Activated CD8-positive, alpha-beta T cell treated with anti-CD3 and anti-CD28 coated beads, Interleukin-2, amount 10 ng/mL, durations not matched to agents 7 days and 5 days (primary cell): ENCODE measurements at places on chromosomes 3 and 15. TPM values are rescaled to one million over a fixed set of nuclear protein-coding genes. Genes with fewer than 3 reads are reported as not detected.

- no peaks in the 10 kb centered on the region for H3K36me3 ChIP-seq
- H3K27me3 ChIP-seq = no peaks in the 10 kb centered on the region
- H3K4me3 ChIP-seq = no peak overlapping the region
Observed at GRCh38 chr15:66019368-66019767, 150.1 kb downstream of the RAB11A start.

GRCh38 chr3:59246719-59247401, 197.0 kb upstream of the CFAP20DC start:
- no peak overlapping the region for H3K27ac ChIP-seq
- no peak for DNase-seq
- no peaks in the 10 kb centered on the region for H3K27me3 ChIP-seq
- no peaks in the 10 kb centered on the region for H3K4me1 ChIP-seq
- H3K4me3 ChIP-seq = no peak overlapping the region

GABRR3 gene
- not detected for total RNA-seq

- peaks cover 2% of the 10 kb centered on the region for H3K27me3 ChIP-seq
- no peak overlapping the region for H3K27ac ChIP-seq
- H3K4me1 ChIP-seq = no peaks in the 10 kb centered on the region
Observed at GRCh38 chr15:92195241-92195640, 198.4 kb upstream of the ST8SIA2 start.

ST8SIA2 gene
- not detected for total RNA-seq

DNA sequence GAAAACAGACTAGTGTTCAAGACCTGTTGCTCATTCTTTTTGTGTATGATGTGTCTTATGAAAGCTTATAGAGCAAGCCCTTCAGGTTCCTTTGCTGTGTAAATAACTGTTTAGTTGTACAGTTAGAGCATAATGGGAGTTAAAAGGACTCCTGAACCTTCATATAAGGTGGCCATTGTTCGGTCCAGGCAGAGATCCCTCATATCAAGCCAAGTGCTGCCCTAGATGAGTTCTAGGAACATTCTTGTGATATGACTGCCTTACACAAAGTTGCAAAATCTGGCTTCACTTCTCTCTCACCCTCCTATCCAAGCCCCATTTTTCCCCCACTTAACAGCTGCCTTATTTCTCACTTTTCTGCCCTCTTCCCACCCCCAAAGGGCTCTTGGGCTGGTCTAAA, 26.9 kb downstream of the GYG1 start:
- peaks cover 64% of the 10 kb centered on the region for H3K36me3 ChIP-seq
- peaks cover 26% of the 10 kb centered on the region for H3K4me1 ChIP-seq
- no peak for DNase-seq

DNA sequence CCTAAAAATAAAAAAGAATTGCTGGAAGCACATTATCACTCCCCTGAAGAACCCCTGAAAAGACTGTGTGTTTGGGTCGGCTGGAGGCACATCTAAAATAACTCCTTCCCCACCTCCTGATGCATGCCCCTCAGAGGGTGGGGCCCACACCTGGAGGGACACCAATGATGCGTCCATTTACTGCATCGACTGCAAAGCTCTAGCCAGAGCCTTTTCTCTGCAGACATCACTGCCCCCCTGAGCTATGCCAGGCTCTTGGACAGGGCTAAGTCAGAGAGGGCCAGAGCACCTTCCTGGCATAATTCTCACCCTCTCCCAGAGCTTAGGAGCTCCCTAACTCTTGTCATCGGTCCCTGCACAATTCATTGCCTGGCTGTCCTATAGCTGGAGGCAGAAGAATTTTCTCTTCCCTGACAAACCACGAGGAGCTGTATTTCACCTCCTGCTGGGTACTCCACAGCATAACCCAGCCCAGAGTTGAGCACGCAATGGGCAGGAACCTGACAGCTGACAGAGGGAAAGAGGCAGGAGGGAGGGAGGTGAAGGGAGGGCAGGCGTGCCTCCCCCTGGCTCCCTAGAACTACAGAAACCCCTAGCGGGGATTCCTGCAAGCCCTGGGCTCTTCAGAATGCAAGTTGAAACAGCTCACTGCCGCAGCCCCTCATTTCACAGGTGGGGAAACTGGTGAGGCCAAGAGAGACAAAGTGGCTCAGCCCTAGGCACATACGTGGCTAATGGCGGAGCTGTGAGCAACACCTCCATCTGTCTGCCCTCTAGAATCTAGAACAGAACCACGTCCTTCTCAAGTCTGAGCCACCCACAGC, 46.6 kb downstream of the XXYLT1 start:
- H3K27me3 ChIP-seq = no peaks in the 10 kb centered on the region
- H3K36me3 ChIP-seq = peaks cover 10% of the 10 kb centered on the region

EXD1 gene
- total RNA-seq = not detected

DNA sequence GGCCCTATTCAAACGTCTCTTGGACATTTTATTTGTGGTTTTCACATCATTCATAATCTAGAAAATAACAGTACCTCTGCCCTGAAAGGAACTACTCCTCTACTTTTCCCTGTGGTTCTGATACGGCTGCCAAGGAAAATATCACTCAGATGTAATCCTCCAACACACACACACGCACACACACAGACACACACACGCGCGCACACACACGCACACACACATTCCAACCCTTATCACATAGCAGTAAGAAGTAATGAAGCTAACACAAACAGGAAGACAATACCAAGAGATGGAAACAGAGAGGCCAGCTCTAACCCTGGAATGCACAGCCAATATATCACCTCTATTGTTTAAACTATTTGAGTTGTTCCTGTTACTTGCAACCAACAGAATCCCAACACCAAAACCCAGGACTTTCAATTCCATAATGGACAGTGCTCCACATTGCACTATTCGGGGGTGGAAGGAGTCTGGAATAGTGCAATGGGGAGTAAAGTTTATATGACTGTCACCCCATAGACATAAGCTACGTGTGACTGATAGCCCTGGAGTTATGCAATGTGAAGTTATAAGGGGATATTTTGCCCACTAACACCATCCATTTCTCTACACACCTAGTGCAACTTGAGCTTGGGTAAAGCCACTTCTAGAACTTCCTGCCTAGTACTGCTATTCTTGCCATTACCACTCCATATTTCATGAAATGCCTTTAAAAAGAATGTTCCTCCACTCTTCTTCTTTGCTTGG, 71.3 kb upstream of the FNDC3B start:
- DNase-seq = no peak
- H3K27me3 ChIP-seq = peaks cover 5% of the 10 kb centered on the region
- no peak overlapping the region for H3K27ac ChIP-seq
- H3K4me1 ChIP-seq = peaks cover 3% of the 10 kb centered on the region

DNA sequence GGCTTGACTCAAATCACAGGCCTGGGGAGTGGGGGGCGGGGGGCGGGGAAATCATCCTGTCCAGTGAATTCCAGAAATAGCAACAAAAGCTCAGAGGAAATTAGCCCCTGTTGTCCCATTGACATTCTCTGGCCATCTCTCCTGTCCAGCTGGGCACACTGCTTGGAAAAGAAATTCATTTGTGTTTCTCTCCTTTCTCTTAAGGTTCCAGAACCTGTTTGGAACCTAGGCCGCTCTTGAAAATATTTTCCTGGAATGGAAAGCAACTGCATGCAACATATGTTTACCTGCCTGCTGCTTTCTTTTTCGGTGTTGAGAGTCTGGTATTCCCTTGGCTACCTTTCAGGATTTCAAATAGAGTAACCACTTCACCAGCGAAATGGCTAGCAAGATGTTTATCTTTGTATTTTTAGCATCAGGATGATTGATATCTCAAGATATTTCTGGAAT, 169.0 kb downstream of the GHSR start:
- DNase-seq = no peak
- no peaks in the 10 kb centered on the region for H3K4me1 ChIP-seq
- H3K4me3 ChIP-seq = no peak overlapping the region
- no peaks in the 10 kb centered on the region for H3K27me3 ChIP-seq

- no peak overlapping the region for H3K4me3 ChIP-seq
- H3K4me1 ChIP-seq = no peaks in the 10 kb centered on the region
- no peak for DNase-seq
- no peaks in the 10 kb centered on the region for H3K36me3 ChIP-seq
- H3K27me3 ChIP-seq = no peaks in the 10 kb centered on the region
Observed at GRCh38 chr15:51992953-51993352, 21.4 kb upstream of the LEO1 start.

MEIS2 gene
- total RNA-seq = not detected

TMEM207 gene
- total RNA-seq = not detected

PTPN23 gene
- 31.0 TPM for total RNA-seq

IGSF11 gene
- total RNA-seq = 2.0 TPM

DNA sequence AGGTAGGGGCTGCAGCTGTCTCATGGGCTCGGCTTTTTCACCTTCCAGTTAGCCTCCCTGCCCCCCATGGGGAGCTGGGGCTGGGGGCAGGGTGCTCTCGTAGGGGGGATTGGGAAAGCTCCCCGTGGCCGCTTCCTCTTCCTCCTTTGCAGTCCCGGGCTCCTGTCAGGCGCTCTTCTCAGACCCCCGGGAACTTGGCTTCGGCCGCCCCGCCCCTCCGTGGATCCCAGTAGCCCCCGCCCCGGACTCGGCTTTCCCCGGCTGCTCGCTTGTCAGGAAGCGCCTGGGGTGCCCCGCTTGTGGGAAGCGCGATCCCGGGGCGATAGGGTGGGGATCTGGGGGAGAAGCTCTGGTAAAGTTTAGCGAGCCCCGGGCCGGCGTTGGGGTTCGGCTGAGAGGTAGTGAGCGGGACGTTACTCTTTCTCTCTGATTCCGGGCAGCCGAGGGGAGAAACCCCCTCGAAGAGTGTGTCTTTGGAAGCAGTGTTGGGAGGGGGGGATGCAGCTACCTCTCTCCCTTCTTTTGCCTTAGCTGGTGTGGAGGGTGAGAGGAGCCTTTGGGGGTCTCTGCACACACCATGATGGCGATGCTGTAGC, 611 bp downstream of the PIAS1 start:
- H3K36me3 ChIP-seq = peaks cover 11% of the 10 kb centered on the region
- peaks cover 9% of the 10 kb centered on the region for H3K27me3 ChIP-seq
- peak overlapping the region; percentile 97 for H3K4me3 ChIP-seq
- H3K4me1 ChIP-seq = peaks cover 37% of the 10 kb centered on the region
- DNase-seq = peak; percentile 47

MAGI1 gene
- total RNA-seq = not detected

CEP19 gene
- 4.6 TPM for total RNA-seq

DNA sequence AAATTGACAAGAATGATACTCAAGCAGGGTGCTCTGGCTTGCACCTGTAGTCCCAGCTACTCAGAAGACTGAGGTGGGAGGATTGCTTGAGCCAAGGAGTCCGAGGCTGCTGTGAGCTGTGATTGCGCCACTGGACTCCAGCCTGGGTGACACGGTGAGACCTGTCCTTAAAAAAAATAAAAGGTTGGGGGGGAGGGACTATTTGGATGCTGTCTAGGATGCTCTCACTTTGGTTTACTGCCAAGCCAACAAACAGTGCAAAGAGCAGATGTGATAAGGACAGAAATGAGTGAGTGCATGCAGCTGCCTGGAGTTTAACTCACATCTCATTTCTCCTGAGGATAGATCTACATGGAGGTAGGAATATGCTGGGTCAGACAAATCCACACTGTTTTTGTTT, 130.0 kb downstream of the FRMD4B start:
- H3K27me3 ChIP-seq = peaks cover 12% of the 10 kb centered on the region
- H3K4me3 ChIP-seq = no peak overlapping the region
- DNase-seq = no peak
- H3K4me1 ChIP-seq = no peaks in the 10 kb centered on the region

GRCh38 chr3:28915741-28916500, 364.9 kb upstream of the RBMS3 start:
- H3K27me3 ChIP-seq = no peaks in the 10 kb centered on the region
- DNase-seq = no peak
- no peaks in the 10 kb centered on the region for H3K36me3 ChIP-seq
- no peak overlapping the region for H3K27ac ChIP-seq
- no peaks in the 10 kb centered on the region for H3K4me1 ChIP-seq
- H3K4me3 ChIP-seq = no peak overlapping the region

- no peak overlapping the region for H3K4me3 ChIP-seq
- H3K36me3 ChIP-seq = peaks cover 25% of the 10 kb centered on the region
- peaks cover 55% of the 10 kb centered on the region for H3K4me1 ChIP-seq
- H3K27ac ChIP-seq = no peak overlapping the region
Observed at GRCh38 chr3:4507024-4507596, 14.0 kb downstream of the ITPR1 start.

WDR93 gene
- total RNA-seq = not detected

PLS1 gene
- 2.3 TPM for total RNA-seq

ITPKA gene
- 0.24 TPM for total RNA-seq

DNA sequence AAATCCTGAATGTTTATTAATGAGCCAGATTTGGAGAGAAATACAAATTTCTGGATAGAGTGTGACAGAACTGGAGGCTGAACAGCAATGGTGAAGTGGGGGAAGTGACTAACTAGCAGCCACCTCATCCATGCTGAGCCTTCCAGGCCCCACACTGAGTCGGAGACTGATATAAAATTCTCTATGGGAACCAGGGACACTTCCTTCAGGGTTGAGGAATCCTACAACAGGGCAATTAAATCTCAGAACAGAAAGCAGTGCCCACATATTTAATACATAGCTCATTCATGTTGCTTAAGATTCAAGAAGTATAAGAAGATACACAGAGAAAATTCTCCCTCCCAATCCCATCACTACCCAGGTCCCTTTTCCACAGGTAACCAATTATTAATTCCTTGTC, 49.3 kb downstream of the HACD2 start:
- peaks cover 3% of the 10 kb centered on the region for H3K4me1 ChIP-seq
- no peak overlapping the region for H3K4me3 ChIP-seq
- H3K27me3 ChIP-seq = no peaks in the 10 kb centered on the region
- H3K27ac ChIP-seq = no peak overlapping the region
- no peak for DNase-seq

DNA sequence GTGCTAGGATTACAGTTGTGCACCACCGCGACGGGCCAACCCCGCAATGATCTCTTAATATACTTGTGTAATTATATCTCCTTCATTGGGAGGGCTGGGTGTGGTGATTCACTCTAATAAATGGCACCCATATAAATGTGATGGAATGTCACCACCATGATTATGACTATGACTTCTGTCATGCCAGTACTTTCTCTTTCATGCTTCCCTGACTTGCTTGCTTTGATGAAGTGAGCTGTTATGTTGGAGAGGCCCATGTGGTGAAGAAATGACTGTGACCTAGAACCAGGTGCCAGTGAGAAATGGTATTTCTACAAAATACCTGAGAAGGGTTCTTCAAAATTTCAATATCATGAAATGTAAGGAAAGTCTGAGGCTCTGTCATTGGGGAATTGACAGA, 24.4 kb upstream of the TP63 start:
- H3K4me1 ChIP-seq = no peaks in the 10 kb centered on the region
- H3K4me3 ChIP-seq = no peak overlapping the region
- H3K27ac ChIP-seq = no peak overlapping the region
- DNase-seq = no peak

DNA sequence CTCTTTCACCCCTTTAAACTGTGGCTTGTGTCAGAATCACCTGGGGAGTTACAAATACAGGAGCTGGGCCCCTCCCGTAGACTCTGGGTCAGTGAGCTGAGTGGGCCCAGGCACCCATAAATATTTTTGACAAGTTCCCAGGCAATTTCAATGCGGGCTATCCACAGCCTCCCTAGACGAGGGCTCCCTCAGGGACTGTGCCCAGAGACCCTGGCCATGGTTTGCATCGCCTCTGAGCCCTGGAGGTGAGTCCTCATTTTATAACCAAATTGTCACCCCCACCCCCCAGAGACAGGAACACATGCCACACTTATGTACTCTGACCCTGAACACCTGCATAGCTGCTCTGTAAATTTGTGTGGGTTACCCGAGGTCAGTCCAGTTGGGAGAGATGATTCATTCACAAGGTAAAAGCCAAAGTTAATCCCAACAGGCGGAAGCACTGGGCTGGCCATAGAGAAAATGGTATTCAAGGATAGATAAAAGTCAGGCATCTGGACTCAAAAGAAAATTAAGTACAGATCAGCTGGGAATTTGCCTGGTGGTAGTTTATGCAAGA, 146.5 kb upstream of the SLC6A11 start:
- H3K27ac ChIP-seq = no peak overlapping the region
- peaks cover 13% of the 10 kb centered on the region for H3K27me3 ChIP-seq
- H3K36me3 ChIP-seq = no peaks in the 10 kb centered on the region
- DNase-seq = no peak
- no peak overlapping the region for H3K4me3 ChIP-seq
- H3K4me1 ChIP-seq = peaks cover 8% of the 10 kb centered on the region
